Sigmoid colon (tissue), 7 donors: ENCODE measurements at places on chromosomes 3 and 15. TPM values are rescaled to one million over a fixed set of nuclear protein-coding genes. Genes with fewer than 3 reads are reported as not detected.

The SI gene
- under 0.01 TPM for total RNA-seq

The HHATL gene
- total RNA-seq, result not detected

The EID1 gene
- total RNA-seq, result 328 TPM

The SPATA16 gene
- not detected for total RNA-seq

The LDHAL6B gene
- total RNA-seq, result not detected

The TOMM70 gene
- total RNA-seq, result 50.7 TPM

- no peak overlapping the region for H3K4me3 ChIP-seq
- H3K36me3 ChIP-seq, result no peaks in the 10 kb centered on the region
- H3K4me1 ChIP-seq, result peaks cover 26% of the 10 kb centered on the region
- no peaks in the 10 kb centered on the region for H3K27me3 ChIP-seq
- DNase-seq, result no peak
- H3K27ac ChIP-seq, result no peak overlapping the region
These were observed 248.6 kb downstream of the RPLP1 start for GRCh38 chr15:69701198-69701597.

DNA sequence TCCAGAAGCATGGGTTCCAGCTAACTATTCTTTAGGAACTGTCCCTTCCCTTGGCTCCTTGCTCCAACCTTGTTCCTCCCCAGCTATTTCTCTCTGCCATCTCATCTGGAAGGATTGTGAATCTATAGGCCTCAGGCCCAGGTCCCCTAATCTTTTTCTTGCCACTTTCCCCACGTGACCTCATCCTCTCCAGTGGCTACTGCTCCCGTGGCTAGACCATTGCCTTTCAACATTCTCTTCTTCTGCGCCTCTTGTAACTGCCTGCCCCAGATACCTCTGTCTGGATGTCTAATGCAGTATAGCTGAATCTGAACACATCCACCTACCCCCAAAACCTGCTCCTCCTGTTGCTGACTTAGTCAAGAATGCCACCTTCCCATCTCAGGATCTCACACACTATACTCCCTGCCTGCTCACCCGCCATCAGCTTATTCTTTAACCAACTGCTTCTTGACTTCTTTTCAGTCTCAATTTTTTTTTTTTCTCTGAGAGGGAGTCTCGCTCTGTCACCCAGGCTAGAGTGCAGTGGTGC is 5.2 kb downstream of the GPX1 start:
- DNase-seq, result no peak
- H3K4me1 ChIP-seq, result peaks cover 24% of the 10 kb centered on the region
- no peak overlapping the region for H3K4me3 ChIP-seq
- H3K36me3 ChIP-seq, result no peaks in the 10 kb centered on the region
- H3K27me3 ChIP-seq, result no peaks in the 10 kb centered on the region

DNA sequence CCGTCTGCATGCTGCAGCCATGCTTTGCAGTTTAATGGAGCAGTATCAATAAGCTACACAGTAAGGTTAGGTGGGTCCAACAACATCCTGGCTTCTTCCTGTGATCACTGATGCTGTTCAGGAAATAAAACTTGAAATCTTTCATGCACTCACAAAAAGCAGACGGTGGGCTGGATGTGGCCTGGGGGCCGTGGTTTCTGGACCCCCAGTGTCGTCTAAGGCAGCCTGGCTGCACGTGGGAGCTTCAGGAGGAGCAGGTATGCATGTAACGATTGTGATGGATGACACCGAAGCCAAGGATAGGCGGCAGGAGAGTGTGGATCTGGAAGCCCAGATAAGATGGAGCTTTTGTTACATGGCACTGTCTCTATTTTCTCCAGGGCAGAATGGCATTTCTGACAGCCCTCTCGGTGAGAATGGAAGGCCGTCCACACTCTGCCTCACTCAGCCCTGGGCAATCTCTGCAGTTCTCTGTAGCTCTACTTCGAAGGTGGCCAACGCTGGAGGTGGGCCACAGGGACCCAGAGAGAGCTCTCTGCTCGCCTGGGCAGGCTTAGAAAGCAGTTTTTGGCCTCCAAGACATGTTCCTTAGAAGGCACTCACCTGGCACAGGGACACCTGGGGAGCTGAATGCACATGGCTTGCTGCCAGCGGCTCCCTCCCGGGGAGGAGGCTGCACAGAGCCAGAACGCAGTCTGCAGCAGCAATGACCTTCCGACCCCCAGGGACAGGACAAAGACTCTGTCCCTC is 46.4 kb upstream of the IQSEC1 start:
- H3K4me3 ChIP-seq, result no peak overlapping the region
- H3K27me3 ChIP-seq, result peaks cover 9% of the 10 kb centered on the region
- H3K36me3 ChIP-seq, result no peaks in the 10 kb centered on the region

- H3K27me3 ChIP-seq, result no peaks in the 10 kb centered on the region
- H3K27ac ChIP-seq, result no peak overlapping the region
- peaks cover 27% of the 10 kb centered on the region for H3K4me1 ChIP-seq
- no peak for DNase-seq
- peak overlapping the region; percentile 93 for H3K4me3 ChIP-seq
- H3K36me3 ChIP-seq, result no peaks in the 10 kb centered on the region
These were observed 1.1 kb upstream of the SUCLG2 start for GRCh38 chr3:67655364-67656121.

GRCh38 chr3:177694951-177695350 is 497.7 kb upstream of the TBL1XR1 start:
- no peak for DNase-seq
- no peak overlapping the region for H3K4me3 ChIP-seq
- H3K27ac ChIP-seq, result no peak overlapping the region
- H3K4me1 ChIP-seq, result no peaks in the 10 kb centered on the region
- H3K27me3 ChIP-seq, result no peaks in the 10 kb centered on the region

- H3K36me3 ChIP-seq, result no peaks in the 10 kb centered on the region
- H3K4me1 ChIP-seq, result no peaks in the 10 kb centered on the region
- H3K4me3 ChIP-seq, result no peak overlapping the region
- peaks cover 45% of the 10 kb centered on the region for H3K27me3 ChIP-seq
- H3K27ac ChIP-seq, result no peak overlapping the region
These were observed 25.9 kb downstream of the WNT7A start for GRCh38 chr3:13853978-13854296.

DNA sequence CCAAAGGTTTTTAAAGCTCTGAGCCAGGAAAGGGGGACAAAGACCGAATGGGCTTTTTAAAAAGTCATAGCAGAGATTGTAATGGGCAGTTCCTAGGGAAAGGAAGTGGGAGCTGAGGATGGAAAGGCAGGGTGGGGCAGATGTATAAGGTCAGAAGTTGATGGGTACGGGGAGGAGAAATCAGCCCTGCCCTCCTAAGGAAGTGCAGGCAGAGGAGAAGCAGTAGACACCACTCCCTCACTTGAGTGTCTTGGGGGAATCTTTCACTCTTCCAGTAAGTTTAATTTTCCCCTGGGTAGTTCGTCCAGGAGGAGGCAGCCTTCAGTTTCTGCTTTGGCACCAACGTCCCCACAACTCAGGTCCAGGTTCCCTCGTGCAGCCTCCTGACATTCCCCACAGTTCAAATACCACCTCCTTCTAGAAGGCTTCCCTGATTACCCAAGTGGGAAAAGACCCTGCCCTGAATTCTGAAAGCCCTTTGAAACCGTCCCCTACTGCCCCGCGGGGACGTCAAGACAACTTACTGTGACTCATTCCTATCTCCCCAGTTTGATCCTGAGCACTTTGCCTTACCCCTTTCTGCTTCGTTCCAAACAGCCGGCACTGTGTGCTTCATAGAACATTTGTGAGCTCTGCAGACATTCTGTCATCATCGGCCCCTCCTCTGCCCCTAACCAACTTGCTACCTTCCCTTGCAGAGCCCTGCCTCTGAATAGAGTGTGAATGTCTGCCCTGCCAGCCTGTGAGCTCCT is 14.3 kb upstream of the SRP14 start:
- no peaks in the 10 kb centered on the region for H3K36me3 ChIP-seq
- H3K4me1 ChIP-seq, result no peaks in the 10 kb centered on the region
- H3K27ac ChIP-seq, result no peak overlapping the region
- H3K4me3 ChIP-seq, result no peak overlapping the region

DNA sequence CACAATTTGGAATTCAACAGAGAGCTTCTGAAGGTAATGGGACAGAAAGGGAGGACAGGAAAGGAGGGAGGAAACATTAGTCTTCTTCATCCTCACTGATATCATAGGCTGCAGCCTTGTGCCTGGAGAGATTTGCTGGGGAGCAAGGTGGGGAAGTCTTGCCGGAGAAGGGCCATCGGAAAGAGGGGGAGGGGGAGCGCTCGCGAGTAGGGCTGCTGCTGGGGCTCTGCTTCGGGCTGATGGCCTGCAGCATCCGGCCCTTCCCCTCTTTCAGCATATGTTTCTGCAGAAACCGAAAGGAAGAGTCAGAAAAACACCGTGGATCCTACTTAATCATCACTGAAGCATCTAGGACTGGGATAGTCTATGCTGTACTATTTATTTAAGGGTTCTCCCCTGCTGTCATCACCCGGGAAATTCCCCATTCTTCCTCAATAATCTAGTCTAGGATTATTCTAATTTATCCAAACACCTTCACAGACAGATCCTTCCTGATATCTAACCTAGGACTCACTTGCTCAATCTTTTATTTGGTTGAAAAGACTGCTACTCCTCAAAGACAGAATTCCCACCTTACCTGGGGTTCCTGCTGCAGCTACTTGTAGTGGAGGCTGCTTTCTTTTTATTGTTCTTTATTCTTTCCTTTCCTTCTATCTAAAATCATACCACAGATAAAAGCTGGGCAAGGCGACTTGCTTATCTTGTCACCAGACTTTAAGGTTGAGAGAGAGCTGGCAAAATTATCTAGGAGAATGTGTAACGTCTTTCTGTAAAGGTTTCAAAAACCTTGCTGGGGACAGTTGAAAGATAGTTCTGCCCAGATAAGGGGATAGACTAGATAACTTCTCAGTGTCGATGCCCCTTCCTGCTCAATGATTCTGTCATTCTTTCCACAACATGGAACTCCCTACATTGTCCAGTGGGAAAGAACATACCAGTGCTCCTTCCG is 22.6 kb downstream of the SLC51A start:
- H3K27ac ChIP-seq, result no peak overlapping the region
- H3K36me3 ChIP-seq, result peaks cover 30% of the 10 kb centered on the region
- no peaks in the 10 kb centered on the region for H3K4me1 ChIP-seq

- DNase-seq, result no peak
- no peaks in the 10 kb centered on the region for H3K4me1 ChIP-seq
- no peak overlapping the region for H3K4me3 ChIP-seq
- no peaks in the 10 kb centered on the region for H3K36me3 ChIP-seq
These were observed 21.8 kb upstream of the GPR156 start for GRCh38 chr3:120306519-120307455.

GRCh38 chr3:24154013-24154695 is 209.1 kb downstream of the NR1D2 start:
- H3K27ac ChIP-seq, result no peak overlapping the region
- peaks cover 13% of the 10 kb centered on the region for H3K4me1 ChIP-seq
- DNase-seq, result no peak
- H3K36me3 ChIP-seq, result no peaks in the 10 kb centered on the region
- no peaks in the 10 kb centered on the region for H3K27me3 ChIP-seq

- no peak for DNase-seq
- no peak overlapping the region for H3K27ac ChIP-seq
- H3K27me3 ChIP-seq, result no peaks in the 10 kb centered on the region
- no peak overlapping the region for H3K4me3 ChIP-seq
- H3K36me3 ChIP-seq, result peaks cover 27% of the 10 kb centered on the region
These were observed 133.9 kb upstream of the LRRFIP2 start for GRCh38 chr3:37308247-37308646.

GRCh38 chr3:70276901-70277300 is 35.5 kb downstream of the MDFIC2 start:
- H3K27ac ChIP-seq, result no peak overlapping the region
- peaks cover 7% of the 10 kb centered on the region for H3K4me1 ChIP-seq
- H3K27me3 ChIP-seq, result no peaks in the 10 kb centered on the region
- no peak overlapping the region for H3K4me3 ChIP-seq

DNA sequence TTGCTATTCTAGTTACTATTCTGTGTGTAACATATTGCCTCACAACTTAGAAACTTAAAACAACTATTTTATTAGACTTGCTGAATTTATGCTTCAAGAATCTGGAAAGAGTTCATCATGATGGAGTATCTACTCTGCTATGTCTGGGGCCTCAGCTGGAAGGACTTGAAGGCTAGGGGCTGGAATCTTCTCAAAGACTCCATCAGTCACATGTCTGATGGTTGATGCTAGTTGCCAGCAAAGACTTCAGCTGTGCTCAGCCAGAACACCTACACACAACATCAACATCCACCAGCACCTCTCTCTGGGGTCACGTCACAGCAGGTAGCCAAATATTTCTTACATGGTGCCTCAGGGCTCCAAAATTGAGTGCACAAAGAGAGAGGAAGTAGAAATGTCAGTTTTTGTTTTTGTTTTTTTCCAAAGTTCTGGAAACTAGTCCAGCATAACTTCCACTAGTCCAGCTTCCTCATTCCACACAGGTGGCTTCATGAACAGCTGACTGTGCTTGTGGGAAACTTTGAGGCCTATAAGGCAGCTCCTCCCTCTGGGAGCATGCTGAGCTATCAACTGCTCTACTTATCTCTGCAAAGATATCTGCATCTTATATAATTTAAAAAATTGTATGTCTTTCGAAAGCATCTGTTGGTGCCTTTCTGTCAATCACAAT is 325.4 kb upstream of the AGTR1 start:
- H3K4me3 ChIP-seq, result no peak overlapping the region
- H3K27me3 ChIP-seq, result no peaks in the 10 kb centered on the region

- DNase-seq, result no peak
- no peak overlapping the region for H3K4me3 ChIP-seq
- H3K36me3 ChIP-seq, result no peaks in the 10 kb centered on the region
- H3K4me1 ChIP-seq, result peaks cover 11% of the 10 kb centered on the region
- no peaks in the 10 kb centered on the region for H3K27me3 ChIP-seq
These were observed 4.8 kb upstream of the ACAD9 start for GRCh38 chr3:128874481-128875180.

GRCh38 chr3:38598791-38599190 is 50.7 kb downstream of the SCN5A start:
- no peaks in the 10 kb centered on the region for H3K27me3 ChIP-seq
- H3K27ac ChIP-seq, result no peak overlapping the region
- no peaks in the 10 kb centered on the region for H3K36me3 ChIP-seq
- no peaks in the 10 kb centered on the region for H3K4me1 ChIP-seq
- no peak overlapping the region for H3K4me3 ChIP-seq

GRCh38 chr15:33618350-33618749 is 307.6 kb downstream of the RYR3 start:
- H3K27me3 ChIP-seq, result no peaks in the 10 kb centered on the region
- H3K4me1 ChIP-seq, result no peaks in the 10 kb centered on the region
- H3K27ac ChIP-seq, result no peak overlapping the region
- DNase-seq, result no peak
- H3K4me3 ChIP-seq, result no peak overlapping the region
- H3K36me3 ChIP-seq, result no peaks in the 10 kb centered on the region

GRCh38 chr3:177351757-177352158 is 154.5 kb upstream of the TBL1XR1 start:
- peaks cover 13% of the 10 kb centered on the region for H3K4me1 ChIP-seq
- H3K27ac ChIP-seq, result no peak overlapping the region
- H3K4me3 ChIP-seq, result no peak overlapping the region
- no peaks in the 10 kb centered on the region for H3K36me3 ChIP-seq
- DNase-seq, result no peak

DNA sequence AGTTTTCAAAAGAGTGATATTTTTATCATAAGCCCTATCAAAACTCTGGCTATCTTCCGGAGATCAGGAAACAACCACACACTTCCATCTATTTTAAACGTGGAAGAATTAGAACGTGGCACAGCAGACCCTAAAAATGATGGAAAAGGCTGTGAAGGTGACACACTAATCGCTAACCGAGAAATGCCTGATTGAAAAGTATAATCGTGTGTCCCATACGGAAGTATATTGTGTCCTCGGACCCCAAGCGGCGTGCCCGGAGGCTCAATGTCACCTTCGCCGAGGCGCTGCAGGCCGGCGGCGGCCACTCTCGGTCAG is 642 bp downstream of the COX5A start:
- H3K4me1 ChIP-seq, result peaks cover 2% of the 10 kb centered on the region
- H3K36me3 ChIP-seq, result no peaks in the 10 kb centered on the region
- DNase-seq, result no peak
- H3K27ac ChIP-seq, result peak overlapping the region; percentile 97
